ENCODE measurements at places on chromosomes 3 and 15. TPM values are rescaled to one million over a fixed set of nuclear protein-coding genes. Genes with fewer than 3 reads are reported as not detected.

CAMKV gene
- 41.2 TPM for total RNA-seq

GRCh38 chr3:88248658-88249057, 98.9 kb downstream of the C3orf38 start:
- no peak for DNase-seq

DNA sequence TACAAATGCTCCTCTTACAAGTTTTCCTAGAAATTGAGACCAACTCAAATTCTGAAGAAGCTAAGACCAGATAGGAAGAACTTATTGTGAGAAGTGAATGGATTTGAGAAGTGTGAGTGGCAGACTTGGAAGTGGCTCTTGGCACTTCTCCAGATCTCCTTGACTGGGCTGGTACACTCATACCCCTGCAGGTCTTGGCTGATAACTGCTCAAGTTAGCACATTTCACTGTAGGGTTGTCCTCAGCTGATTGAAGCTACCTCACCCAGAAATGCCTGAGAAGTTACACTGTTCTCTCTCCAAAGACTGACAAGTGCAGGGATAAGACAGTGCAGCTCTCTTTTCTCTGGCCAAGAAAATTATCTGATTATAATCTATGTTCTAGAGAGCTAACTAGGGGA, 16.5 kb upstream of the CLDN1 start:
- DNase-seq, result no peak

- DNase-seq, result no peak
Measured at GRCh38 chr3:52313188-52313773, 2.8 kb upstream of the DNAH1 start.

- no peak for DNase-seq
Measured at GRCh38 chr15:32857732-32858131, 139.9 kb downstream of the GREM1 start.

DNA sequence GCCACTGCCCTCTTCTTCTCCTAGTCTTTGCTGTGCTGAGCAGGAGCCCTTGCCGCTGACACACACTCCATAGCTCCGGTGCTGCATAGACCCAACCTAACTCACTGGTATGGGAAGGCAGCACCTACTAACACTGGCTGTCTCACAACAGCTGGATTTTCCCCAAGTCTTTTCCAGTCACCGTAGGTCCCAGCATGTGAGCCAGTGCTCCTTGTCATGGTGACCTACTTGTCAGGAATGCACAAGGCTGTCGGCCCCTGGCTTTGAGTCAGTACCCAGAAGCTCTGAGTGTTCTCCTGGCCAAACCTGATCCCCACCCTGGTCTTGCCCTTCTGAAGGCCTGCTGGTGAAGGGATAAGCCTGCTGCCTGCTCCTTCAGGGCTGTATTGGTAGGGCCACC, 25.7 kb downstream of the AMOTL2 start:
- no peak for DNase-seq

- no peak for DNase-seq
Measured at GRCh38 chr3:167691366-167691765, 37.6 kb upstream of the WDR49 start.

- DNase-seq, result peak; percentile 36
Measured at GRCh38 chr3:74267588-74268184, 346.8 kb downstream of the CNTN3 start.

DNA sequence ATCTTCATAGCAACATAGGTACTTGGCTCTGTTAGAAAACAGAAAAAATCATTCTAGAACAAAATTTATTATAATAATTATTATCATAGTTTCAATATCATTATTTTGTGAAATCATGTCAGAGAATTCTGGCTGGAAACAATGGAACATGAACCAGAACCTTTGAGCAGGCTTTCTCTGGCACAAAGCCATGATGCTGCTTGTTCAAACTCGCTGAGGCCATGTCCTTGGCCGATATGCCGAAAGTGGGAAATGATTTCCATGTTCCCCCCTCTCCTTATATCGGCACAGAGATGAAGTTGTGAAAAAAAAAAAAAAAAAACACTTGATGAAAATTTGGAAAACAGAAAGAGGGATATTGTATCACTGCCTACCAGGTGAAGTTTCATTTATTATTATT, 49.0 kb upstream of the MRPL3 start:
- DNase-seq, result no peak

AGTR1 gene
- total RNA-seq, result 2.1 TPM

GRCh38 chr3:147358144-147358992, 48.0 kb downstream of the ZIC4 start:
- DNase-seq, result no peak

HRH1 gene
- total RNA-seq, result not detected

- no peak for DNase-seq
Measured at GRCh38 chr15:28868744-28869345, 16.9 kb upstream of the APBA2 start.

- DNase-seq, result no peak
Measured at GRCh38 chr3:17352620-17353019, 389.8 kb downstream of the TBC1D5 start.

- DNase-seq, result no peak
Measured at GRCh38 chr15:100339999-100340398, 1.8 kb downstream of the ADAMTS17 start.

ARGFX gene
- not detected for total RNA-seq

SLC49A4 gene
- total RNA-seq, result 16.6 TPM

SYNPR gene
- not detected for total RNA-seq

MYLK gene
- 20.1 TPM for total RNA-seq

- DNase-seq, result no peak
Measured at GRCh38 chr3:125144653-125145314, 67.8 kb downstream of the SLC12A8 start.

GRCh38 chr3:9769012-9769411, 735 bp downstream of the CAMK1 start:
- DNase-seq, result no peak

ACVR2B gene
- total RNA-seq, result 79.1 TPM

CPA3 gene
- total RNA-seq, result not detected
